ENCODE measurements at places on chromosomes 4 and X. TPM values are rescaled to one million over a fixed set of nuclear protein-coding genes. Genes with fewer than 3 reads are reported as not detected.
A peak's percentile ranks its signal among the peaks of the same experiment; 100 is the strongest.

Gene CT55
- not detected for total RNA-seq

Gene TMSB4X
- 6,612 TPM for total RNA-seq

DNA sequence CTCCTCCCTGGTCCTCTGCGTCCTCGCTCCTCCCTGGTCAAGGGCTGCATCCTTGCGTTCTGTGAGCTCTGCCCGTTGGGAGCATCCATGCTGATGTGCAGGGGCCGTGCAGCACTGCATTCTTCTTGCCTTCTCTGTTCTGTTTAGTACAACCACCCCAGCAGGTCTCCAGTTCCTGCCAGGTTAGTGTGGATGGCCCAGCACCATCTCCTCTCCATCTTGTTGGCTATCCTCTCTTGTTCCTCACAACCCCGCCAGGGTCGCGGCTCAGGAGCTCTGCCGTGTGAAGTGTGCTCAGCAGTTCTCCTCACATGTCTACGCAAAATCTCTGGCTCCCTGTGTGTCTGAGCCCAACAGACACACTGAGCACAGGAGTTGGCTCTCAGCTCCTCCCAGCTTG, 10.4 kb upstream of the MAEA start:
- no peak for DNase-seq

DNA sequence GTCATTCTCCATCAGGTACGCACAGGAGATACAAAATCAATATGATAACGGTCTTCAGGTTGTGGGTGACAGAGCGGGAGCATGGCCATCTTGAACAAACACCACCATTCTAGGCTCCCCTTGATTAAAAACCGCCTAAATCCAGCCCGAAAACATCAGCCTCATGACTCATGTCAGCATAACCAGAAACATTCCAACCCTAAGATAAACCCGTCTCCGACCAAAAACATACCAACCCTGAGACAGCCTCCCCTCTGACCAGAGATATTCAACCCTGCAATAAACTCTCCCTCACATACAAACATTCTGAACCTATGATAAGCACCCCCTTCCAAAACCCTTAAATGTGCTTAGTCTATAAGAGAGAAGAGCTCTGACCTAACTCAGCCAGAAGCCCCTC, 157.9 kb downstream of the DHRSX start:
- DNase-seq: no peak

Gene PGM2
- 43.0 TPM for total RNA-seq

Gene TMPRSS11A
- total RNA-seq: not detected

GRCh38 chr4:38857354-38858096, 908 bp upstream of the TLR6 start:
- DNase-seq: no peak

Gene ANK2
- total RNA-seq: 2.9 TPM

- no peak for DNase-seq
Observed at GRCh38 chr4:129578336-129578735, 482.4 kb downstream of the C4orf33 start.

DNA sequence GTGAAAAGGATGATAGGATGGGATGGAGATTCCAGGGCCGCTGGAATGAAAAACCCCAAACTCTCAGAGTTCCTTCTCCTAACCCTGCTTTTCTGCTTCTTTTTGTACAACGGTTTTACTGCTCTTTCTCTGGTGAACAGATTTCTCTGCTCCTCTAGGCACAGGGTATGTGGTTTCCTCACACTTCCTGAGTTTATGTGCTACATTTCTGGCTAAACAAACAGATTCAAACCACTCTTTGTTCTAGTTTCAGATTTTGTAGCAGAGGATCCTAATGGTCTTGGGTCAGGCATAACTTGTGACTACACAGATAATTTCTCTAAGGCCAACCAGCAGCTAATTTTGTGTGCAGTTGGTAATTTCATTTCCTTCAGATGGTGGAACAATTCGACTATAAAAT, 52.6 kb downstream of the OSTC start:
- no peak for DNase-seq

Gene FGG
- total RNA-seq: not detected

GRCh38 chr4:155342142-155342541, 34.6 kb downstream of the MAP9 start:
- DNase-seq: no peak

- peak; percentile 49 for DNase-seq
Observed at GRCh38 chrX:118528071-118528737, 32.6 kb downstream of the DOCK11 start.

All from activated T-helper 1 cell treated with anti-CD3 and anti-CD28 coated beads, Interleukin-12 subunit alpha, Interleukin-12 subunit beta, Interleukin-2, Interleukin-4 antibody, amounts not matched to agents 30 ng/mL and 10 ng/mL and 1 ng/mL, durations not matched to agents 14 hours and 24 hours and 36 hours (primary cell).